ENCODE measurements at places on chromosomes 11 and 22.

DNA sequence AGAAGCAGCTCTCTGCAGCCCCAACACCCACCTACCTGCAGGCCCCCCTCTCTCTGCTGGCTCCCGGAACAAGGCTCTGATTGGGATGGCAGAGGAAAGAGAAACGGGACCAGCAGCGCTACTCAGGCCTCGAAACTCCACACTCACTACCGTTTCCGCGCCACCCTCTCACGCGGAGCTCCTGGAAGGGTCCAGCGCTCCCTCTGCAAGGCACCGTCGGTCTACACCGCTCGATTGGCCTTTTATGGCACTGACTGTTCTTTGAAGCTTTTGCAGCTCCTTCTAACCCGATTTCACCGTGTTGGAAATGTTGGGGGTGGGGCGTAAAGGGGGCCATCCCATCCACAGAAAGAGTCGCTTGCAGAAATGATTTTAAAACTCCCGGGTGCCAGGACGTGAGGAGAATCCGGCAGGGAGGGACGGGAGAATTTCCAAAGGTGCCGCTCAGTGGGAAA, 323 bp upstream of the PANX1 start:
- no peak for DNase-seq

DNA sequence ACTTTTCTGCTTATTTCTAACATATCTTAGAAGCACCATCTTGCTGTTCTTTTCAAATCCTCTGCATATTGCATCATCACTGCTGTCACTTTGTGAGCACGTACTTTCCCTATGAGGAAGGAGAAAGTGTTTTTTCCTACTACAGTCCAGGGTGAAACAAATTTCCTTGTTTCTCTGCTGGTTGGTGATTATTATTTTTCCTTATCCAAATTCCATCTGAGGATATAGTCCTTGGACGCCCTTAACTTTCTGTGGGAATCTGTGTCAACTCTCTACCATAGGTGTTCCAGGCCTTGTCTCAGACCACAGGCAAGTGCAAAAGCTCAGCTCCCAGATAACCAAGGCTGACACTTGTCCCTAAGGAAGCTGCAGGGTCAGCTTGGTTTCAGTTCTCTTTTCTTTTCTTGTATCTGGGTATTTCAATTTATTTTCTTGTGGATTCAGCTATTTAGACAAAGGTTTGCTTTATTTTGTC, 29.4 kb upstream of the LYVE1 start:
- DNase-seq: no peak

DNA sequence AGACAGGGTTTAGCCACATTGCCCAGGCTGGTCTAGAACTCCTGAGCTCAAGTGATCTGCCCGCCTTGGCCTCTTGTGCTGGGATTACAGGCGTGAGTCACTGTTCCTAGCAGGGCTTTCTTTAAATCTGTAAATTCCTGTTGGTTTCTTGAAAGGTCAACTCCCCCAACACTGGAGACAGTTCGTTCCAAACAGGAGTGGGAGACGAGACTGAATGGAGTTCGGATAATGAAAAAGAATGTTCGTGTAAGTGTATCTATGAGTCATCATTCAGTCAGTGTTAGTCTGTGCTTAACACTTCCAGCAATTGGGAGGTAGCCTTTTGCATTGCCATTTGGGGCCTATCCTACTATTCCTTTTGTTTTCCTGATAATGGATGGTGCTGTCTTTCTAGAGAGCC, 10.0 kb upstream of the BACE1-AS start:
- no peak for DNase-seq

DNA sequence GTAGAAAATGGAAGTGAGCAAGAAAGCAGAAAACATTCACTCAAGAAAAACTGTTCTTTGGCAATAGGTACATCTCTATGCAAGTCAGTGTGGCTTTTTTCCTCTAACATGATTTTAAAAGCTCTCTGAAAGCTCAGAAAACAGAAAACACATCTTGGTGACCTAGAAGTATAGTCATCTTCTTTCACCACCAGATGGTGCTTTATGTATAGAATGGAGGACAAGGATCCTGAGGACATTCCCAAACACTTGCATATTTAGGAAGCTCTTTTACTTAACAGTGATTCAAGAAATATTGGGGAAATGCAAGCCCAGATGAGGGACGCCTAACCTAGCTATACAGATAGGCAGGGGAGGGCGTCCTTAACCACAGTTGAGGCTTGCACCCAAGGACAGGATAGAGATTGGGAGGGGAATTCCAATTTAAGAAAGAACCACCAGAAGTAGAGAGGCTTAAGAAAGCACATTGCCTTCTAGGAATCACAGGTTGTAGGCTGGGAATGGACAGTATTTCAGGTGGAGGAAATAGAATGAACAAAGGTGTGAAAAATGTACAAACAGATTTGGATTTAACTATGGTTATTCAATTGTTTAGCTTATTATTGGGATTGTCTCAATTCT, 13.8 kb upstream of the CCDC81 start:
- no peak for DNase-seq

DNA sequence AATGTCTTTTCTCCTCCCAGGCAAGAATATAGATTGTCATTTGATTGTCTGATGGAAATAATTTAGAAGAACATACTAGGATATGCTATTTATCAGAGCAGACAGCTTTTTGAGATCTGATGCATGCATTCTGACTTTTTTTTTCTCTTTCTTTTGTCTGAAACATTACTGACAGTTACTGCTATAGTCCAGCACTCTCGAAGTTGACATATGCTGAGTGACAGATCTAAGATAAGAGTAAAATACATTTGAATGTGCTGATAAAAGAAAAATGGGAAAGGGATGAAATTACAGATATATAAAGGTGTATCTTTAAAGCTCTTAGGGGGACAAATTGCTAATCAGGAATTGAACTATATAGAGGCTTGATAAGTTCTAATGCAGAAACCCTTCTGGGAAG, 753.8 kb upstream of the TENM4 start:
- DNase-seq: no peak

GRCh38 chr11:78800756-78801155, 226.1 kb upstream of the NARS2 start:
- no peak for DNase-seq

DNA sequence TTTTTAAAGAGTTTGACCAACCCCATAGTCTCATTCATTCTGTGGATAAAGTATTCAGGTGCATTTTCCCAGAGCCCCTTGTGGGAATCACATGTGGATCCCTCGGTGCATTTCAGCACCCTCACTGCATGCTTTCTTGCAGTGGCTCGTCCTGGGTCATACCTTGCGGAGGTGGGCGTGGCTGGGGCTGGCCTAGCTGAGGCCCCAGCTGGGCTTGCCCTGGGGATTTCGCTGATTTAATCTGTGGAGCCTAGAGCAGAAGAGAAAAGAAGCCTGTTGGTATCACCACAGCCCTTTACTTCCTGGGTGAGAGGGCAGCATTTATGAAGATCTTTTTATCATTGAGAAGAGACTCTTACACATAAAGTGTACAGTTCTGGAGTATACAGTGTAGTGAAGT, 53.1 kb downstream of the FBXO7 start:
- DNase-seq: no peak

- DNase-seq: no peak
Observed at GRCh38 chr11:72426103-72426757, 8.1 kb downstream of the CLPB start.

DNA sequence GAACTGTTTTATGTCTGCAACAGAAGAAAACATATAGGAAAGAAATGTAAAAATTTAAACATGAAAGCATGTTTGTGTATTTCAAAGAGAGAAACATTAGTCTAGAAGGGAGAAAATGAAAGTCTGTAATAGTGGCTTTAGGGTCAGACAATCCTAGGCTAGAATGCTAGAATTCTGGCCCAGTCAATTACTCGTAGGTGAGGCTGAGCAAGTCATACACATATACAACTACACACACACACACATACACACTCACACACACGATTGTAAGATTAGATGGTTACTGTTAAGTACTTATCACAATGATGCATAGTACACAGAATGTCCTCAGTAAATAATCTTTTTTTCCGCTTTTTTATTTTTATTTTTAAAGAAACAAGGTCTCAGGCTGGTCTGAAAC, 37.7 kb upstream of the PCF11 start:
- DNase-seq: no peak

- DNase-seq: no peak
Observed at GRCh38 chr11:44470854-44471253, 94.6 kb upstream of the CD82 start.

GRCh38 chr11:64650923-64651523, 60.0 kb downstream of the SLC22A12 start:
- no peak for DNase-seq

DNA sequence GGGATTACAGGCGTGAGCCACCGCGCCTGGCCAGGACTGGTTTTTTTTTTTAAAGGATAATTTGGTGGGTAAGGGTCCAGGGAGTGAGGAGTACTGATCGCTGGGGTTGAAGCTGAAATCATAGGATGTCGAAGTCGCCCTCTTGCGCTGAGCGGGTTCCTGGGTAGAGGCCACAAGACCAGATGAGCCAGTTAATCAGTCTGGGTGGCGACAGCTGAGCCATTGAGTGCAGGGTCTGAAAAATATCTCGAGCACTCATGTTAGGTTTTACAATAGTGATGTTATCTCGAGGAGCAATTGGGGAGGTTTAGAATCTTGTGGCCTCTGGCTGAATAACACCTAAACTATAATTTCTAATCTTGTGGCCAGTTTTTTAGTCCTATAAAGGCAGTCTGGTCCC, 7.8 kb downstream of the APOL5 start:
- no peak for DNase-seq

GRCh38 chr11:34631297-34631696, 10.4 kb downstream of the EHF start:
- DNase-seq: no peak

DNA sequence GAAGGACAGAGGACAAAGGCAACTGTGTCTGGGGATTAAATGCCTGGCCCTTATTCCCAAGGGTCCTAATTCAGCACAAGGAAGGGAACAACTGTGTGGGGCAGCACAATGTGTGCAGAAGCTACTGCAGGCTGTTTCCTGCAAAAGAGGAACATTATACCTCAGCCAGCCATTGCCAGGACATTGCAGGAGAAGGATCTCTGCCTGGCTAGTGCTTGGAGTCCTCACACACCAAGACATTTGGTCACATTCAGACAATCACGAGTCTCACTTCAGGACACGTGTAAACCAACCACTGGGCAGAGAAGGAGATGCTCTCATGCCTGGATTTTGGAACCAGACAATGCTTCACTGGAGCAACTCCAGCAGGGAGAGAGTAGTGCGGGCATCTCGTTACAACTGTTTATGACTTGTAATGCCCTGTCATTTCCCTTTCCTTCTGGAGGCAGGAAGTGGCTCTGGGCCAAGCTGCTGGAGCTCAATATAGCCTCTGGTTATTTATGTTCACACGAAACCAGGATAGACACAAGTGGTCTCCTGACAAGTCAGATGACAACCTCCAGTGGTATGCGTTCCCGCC, 23.9 kb upstream of the ZC3H12C start:
- DNase-seq: no peak

DNA sequence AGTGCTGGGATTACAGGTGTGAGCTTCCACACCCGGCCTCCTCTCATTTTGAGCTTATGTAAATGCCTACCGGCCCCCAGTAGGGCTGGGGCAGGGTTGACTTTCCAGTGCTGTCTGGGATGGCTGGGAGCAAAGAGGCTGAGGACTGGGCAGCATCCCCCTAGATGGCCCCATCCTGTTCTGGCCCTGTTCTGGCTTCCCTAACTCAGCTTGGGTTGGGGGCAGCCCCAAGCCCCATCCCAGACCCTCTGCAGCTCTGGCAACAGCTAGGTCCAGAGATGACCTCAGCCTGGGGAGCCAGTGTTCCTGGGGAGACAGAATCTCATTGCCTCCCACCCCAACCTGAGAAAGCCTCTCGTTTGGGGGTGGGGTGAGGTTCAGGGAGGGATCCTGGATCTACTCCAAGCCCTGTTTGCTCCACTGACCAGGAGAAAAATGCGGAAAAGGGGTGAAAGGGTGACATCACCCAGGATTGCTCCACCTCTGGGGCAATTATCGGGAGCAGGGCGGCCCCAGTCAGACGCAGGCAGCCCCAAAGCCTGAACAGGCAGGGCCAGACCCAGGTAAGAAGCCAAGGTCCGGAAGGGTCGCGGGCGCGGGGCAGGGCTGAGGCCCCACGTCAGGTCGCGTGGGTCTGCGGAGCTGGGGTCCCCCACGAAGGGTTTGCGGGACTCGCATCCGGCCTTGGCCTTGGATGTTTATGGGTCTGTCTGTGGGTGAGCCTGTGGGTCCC, at the start of gene PNPLA2:
Gene PNPLA2 (plus strand): TSS at position 519 of the 733 bp plus-strand sequence. CDS start 805 bp downstream, outside the sequence.
- no peak for DNase-seq

DNA sequence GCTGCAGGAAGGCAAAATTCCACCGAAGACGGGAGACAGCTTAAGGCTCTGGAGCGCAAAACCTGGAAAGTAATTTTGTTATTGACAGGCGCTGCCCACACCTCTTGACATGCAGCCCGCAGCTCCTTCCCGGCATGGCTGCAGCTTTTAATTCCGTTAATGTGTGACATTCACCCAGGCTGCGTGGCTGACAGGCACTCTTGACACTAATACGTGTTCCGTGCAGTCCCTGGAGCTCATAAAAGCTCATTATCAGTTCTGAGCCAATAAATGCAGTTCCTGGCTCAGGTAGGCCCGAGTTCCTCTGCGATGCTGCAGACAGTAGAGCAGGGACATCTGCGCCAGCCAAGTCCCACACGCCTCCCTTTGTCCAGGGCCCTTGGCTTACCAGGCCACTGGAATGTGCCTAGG, 34.8 kb downstream of the TSPAN18 start:
- no peak for DNase-seq

DNA sequence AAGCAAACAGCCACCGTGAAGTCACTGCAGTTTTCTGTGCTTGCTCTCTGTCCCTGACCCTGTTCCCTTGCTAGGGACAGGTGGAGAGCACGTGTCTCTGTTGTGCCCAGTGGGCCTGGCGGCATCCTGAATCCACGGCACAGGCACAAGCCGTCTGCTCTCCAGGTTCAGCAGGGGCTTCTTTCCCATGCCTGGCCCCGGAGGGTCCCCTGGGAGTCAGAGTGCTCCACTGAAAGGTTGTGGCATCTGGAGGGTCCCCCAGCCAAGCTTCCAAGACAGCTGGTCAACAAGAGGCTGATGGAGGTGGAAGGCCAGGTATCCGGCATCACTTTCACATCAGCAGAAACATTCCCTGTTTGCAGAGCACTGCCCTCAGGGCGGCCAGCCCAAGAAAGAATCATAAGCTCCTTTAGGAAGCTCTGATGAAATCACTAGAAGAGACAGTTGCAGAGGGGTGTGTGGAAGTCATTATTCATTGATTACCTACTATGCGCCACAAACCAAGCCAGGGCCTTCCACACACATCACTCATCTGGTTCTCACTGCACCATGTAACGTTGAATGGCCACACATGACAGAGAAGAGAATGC, 346.4 kb upstream of the B3GAT1 start:
- no peak for DNase-seq

DNA sequence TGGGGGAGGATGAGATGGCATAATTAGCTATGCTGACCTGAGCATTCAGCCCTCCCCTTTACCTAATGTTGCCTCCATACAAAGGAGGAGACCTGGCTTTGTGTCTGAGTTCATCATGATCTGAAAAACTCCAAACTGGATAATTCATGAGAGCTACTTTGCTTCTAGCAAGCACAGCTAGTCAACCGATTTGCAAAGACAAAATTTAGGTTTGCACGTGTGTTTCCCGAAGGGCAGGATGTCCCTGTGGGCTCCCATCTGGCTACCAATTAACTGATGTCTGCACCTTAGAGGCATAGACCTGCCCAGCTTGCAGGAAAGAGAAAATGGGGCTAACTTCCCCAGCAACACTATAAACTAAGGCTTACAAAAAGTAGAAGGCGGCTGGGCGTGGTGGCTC, 42.2 kb upstream of the POU2AF1 start:
- no peak for DNase-seq

GRCh38 chr11:46499821-46500220, 94.0 kb downstream of the AMBRA1 start:
- no peak for DNase-seq
